ENCODE measurements at places on chromosomes 4 and X. TPM values are rescaled to one million over a fixed set of nuclear protein-coding genes. Genes with fewer than 3 reads are reported as not detected.

The GPR143 gene
- total RNA-seq: 1.8 TPM

The TEX13B gene
- total RNA-seq: not detected

The CD99 gene
- 436 TPM for total RNA-seq

The EDA2R gene
- total RNA-seq: 25.3 TPM

- peak; percentile 28 for DNase-seq
Measured at GRCh38 chrX:141989134-141989533, 85.4 kb downstream of the MAGEC1 start.

- DNase-seq: peak; percentile 39
Measured at GRCh38 chr4:77385124-77385969, 220.3 kb upstream of the CXCL13 start.

DNA sequence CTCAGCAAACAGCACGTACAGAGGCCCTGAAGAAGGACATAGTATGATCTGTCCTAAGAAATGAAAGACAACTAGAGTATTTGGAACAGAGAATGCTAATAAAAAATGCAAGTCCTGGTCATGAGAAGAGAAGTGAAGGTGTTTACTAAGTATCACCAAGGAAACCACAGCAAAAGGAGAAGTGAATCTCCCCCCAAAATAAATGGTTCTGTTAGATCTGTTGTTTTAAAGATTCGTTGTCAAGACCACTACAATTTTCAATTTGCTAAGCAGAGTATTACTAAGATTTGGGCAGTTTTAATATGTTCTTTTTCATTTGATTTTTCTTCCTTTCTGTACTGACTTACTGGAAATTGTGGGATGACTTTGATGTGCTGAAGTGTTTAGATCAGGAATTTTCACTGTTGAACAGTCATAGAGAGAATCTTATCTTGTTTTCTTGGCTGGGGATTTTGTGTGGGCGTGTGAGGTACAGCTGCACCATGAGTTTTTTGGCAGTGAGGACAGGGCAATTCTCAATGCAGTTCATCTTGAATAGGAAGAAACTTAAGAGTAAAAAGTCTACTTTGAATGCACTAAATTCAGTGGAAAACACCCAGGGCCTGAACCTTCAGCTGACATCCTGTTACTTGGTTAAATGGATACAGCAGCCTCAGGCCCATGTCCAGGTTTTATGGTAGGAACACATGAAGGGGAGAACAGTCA lies 132.2 kb downstream of the STIM2 start:
- peak; percentile 94 for DNase-seq

- DNase-seq: no peak
Measured at GRCh38 chrX:115539841-115540240, 21.1 kb upstream of the PLS3 start.

DNA sequence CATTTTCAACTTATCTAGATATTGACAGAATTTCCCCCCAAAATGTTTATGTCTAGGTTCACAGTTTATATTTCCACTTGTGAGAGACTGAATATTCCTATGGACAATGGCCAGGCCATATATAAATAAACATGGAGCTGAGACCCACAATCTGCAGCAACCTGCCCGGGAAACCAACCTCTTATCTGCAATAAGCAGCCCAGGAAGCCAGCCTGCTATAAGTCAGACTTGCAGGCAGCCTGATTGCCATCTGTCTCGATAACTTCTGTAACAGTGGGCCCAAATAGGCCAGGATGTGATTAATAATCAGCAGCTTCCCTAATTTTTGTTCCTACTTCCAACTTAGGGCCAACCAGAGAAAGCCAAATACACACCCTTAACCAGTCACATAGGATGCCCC lies 5.2 kb upstream of the NAP1L5 start:
- DNase-seq: no peak

- peak; percentile 67 for DNase-seq
Measured at GRCh38 chrX:41718481-41719235, 5.3 kb upstream of the GPR82 start.

- no peak for DNase-seq
Measured at GRCh38 chr4:127641524-127641923, 8.8 kb downstream of the INTU start.

- peak; percentile 33 for DNase-seq
Measured at GRCh38 chr4:122845760-122846159, 19.1 kb downstream of the FGF2 start.

DNA sequence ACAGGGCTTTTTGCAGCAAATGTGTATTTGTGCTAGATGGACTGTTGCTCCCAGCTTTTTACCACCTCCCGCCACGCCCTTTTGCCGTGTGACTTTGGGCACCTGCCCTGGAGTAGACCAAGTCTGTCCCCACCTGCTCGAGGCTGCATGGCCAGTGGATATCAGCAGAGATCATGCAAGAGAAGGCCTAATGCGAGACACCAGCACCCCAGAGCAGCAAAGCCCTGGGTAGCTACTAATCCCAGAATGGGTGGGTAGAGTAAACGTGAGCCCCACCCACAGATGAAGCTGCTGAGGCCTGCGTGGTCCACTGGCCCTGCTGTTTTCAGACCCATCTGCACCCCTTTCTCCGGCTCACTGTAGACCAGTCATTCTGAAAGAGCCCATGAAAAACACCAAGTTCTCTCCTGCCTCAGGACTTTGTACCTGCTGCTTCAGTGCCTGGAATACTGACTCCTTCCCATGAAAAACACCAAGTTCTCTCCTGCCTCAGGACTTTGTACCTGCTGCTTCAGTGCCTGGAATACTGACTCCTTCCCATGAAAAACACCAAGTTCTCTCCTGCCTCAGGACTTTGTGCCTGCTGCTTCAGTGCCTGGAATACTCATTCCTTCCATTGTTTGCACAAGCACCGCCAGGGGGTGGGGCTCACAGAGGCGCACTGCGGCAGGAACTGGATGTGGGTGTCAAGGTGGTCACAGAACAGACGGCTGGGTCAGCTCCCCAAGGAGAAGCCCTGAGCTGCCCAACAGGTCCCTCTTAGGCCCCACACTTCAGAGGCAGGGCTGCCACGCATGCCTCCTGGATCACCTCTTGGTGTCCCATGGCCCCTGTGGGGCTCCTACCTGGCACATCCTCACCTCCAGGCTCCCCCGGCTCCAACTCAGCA lies 5.1 kb upstream of the TNIP2 start:
- no peak for DNase-seq

- DNase-seq: no peak
Measured at GRCh38 chr4:83686166-83686565, 150.3 kb downstream of the GPAT3 start.

DNA sequence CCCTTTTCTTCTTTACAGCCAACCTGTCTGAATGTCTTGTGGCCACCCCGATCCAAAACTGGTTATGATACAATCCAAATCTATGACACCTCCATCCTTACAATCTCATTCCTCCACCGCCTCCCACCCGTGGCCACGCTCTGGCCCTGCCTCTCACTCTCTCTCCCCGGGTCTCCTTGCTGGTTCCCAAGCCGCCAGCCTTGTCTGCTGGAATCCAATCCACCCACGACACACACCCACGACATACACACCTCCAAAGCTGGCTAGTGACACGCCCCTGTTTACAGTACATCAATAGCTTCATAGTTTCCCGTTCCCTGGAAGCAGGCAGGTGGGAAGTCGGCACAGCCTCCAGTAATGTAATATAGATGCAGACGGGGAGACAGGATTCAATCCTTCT lies 99.0 kb downstream of the WFS1 start:
- no peak for DNase-seq

- DNase-seq: no peak
Measured at GRCh38 chrX:4197971-4198370, 484.5 kb upstream of the PRKX start.

Measured in astrocyte (in vitro differentiated cells and primary cell).